Sigmoid colon (tissue), 7 donors: ENCODE measurements at places on chromosomes 2 and 18.
A peak's percentile ranks its signal among the peaks of the same experiment; 100 is the strongest.

DNA sequence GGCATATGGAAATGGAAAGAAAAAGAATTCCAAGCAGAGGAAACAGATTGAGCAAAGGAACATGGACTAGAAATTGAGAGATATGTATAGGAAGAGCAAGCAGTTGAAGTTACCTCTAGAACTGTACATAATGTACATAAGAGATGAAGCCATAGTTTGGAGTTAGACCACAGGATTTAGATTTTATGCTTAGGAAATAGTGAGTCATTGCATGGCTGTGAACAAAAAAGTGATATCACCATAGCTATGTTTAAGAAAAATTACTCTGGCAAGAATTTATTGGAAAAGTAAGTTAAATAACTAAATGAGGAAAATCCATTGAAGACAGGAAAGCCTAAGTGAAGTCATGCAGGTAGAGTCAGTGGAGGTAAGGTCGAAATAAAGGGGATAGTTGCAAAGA is 99.4 kb upstream of the GALNT5 start:
- no peak for DNase-seq

GRCh38 chr2:233353101-233353768 is 1.1 kb upstream of the DGKD start:
- DNase-seq: no peak

DNA sequence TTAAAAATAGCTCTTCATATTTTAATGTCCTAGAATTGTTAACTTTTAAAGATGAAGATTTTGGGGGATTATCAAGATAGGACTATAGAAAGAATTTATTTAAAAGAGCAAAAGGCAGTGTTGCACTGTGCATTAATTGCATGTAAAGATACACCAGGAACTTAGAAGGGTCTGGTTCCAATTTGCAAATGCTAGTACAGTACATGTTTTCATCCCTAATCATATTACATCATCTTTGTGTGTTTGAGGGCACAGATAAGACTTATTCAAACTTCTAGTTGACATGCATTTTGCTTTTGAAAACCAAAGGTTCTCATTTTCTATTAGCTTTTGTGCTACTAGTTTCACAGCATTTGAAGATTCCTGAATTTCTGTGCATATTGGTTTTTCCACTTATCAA is 231.7 kb upstream of the LYPD1 start:
- DNase-seq: no peak

- no peak for DNase-seq
Measured at GRCh38 chr18:7749510-7749981, 182.4 kb downstream of the PTPRM start.

- DNase-seq: no peak
Measured at GRCh38 chr2:70718241-70718640, 49.8 kb downstream of the ADD2 start.

DNA sequence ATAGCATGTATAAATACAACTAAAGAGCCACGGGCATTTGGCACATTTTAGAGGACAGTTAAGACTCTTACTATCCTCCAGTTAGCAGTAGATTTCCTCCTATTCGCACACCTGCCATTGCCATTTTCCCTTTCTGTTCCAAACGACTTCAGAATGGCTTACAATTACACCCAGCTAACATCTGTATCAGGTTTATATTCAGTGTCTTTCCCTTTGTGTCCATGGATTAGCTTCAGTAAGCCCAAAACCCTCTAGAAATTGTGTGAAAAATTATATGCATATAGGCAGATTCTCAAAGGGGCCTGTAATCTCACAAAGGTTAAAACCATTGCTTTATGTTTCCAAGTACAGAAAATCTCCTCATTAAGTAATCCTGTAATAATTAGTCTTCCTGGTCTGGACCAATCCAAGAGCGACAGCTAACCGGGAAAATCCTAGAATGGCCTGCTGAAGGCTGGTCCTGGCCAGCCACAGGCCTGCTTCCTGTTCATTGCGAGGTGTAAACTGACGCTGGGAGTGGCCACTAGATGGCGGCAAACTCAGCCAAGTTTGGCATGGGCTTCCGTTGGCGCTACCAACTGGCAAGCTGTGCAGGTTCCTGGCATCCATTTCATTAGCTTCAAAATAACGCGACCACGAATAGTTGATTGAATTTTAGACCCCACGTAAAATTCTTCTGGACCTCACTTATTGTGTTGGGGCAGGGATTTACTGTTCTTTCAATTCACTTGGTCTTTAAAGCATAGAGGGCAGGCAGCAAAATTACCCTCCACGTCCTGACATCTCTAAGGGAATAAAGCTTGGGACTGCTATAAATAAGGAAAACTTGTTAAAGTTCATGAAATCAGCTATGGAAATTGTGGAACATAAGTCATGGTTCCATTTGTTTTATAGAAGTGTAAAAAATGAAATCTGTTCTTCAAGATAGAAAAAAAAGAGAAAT is 17.1 kb downstream of the ARHGAP25 start:
- DNase-seq: peak; percentile 92

GRCh38 chr2:120955427-120955826 is 219.8 kb downstream of the GLI2 start:
- DNase-seq: no peak

DNA sequence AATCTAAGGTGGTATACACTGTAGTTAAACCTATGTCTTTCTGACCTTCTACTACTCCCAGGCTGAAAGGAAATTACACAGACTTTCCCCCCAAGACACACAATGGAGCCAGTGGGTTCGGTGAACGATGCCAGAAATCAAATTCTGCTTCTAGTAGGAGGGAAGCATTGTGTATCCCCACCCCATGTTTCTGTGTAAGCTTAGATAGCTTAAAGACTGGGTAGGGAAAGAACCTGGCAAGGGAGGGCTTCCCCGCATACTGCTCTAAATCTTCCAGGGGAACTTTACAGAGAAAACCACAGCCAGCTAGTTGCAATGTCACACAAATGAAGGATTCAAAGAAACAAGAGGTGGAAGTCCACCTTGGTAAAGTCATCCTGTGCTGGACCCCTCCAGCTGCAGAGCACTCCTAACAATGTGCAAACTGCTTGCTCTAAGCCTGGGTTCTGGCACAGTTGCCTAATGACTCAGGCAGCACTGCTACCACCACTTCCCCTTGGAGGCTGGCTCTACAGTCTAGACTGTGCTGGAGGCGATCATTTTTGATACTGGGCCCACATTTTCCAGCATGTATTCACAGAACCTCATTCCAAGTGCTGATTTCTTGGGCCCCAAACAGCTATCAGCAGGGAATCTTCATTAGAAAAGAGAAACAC is 47.5 kb downstream of the TRIB2 start:
- no peak for DNase-seq

DNA sequence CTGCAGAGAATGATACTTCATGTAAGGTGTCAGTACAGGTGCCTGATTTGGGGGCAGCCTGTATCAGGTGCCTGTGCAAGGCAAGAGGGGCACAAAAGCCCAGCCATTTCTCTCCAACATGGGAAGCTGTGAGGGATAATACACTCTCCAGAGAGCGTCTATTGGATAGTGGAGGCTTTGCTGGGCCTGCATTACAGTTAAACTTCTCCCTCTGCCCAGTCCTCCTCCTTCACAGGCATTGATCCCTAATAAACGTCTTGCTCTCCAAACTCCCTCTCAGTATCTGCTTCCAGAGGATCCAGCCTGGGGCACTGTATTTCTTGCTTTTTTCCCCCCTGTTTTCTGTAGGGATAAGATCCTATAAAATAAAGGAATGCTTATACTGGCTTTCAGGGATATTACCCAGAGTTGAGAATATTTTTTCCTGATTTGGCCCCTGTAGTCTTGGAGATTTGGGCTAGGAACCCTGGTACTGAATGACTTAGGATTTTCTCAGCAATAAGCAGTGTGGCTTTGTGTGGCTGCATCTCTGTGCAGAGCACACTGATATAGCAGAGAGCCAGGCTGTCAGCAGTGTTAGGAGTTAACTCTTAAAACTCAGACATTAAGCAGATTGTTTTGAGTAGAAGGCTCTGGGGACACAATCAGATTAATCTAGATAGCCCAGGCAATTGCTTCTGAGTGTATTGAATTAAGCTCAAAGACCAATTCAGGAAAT is 330.6 kb downstream of the CYRIA start:
- DNase-seq: no peak

DNA sequence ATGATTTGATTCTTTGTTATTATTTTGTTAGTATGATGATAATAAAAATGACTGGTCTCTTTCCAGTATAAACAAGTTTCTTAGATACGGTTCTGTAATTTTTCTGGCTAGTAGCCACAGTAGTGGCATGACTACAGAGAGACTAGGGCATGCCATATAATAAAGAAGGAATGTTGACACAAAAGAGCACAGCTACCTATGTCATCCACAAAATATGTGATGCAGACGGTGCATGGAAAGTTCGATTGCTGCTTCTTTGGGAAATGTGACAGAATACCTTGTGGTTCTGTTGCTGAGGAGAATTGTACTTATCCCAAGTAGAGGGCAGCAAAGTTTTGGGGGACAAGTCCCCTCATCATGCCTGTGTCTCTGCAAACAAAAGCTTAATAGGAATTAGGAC is 26.1 kb upstream of the SETBP1 start:
- DNase-seq: no peak

DNA sequence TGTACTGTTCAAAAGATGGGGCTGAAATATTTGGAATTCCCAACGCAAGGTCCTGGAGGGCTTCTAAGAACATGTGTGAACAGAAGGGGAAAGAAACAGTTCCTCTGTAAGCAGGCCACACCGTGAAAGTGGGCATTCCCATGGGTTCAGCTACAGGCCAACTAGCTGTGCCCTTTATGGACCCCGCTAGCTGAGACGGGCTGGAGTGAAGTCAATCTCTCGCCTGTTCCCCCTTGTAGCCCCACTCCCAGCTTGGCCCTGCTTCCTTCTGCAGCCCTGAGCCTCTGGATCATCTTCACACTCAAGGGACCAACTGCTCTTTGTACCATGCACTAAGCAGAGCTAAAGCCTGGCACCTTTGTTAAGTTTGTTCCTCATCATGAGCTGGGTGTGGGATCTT is 55.4 kb downstream of the POLR1A start:
- no peak for DNase-seq

DNA sequence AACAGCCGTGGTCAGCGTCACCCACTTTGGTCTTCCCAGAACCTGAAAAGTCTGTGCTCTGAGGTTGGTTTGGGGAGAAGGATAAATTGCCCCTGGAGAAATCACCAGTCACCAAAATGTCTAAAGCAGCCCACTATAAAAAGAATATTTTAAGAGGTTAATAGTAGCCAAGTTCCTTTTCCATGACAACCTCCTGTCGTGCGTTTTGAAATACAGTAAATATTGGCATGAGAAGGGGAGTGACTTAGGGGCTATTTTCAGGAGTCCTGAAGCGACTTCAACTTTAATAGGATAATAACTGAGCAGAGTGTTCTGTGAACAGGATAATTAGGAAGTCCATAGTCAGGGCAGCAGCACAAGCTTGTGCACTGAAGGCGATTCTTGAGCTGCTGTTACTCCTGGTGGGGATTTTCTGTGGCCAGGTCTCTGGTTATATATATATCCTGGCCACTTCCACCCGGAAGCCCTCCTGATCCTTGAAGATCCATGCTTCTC is 49.3 kb downstream of the RNF144A start:
- no peak for DNase-seq

GRCh38 chr18:47595831-47596501 is 334.5 kb downstream of the SMAD2 start:
- no peak for DNase-seq

- DNase-seq: no peak
Measured at GRCh38 chr2:19195661-19196060, 162.8 kb downstream of the OSR1 start.

- no peak for DNase-seq
Measured at GRCh38 chr18:37424507-37424906, 141.1 kb downstream of the CELF4 start.
